ENCODE measurements at places on chromosomes 12 and 14. TPM values are rescaled to one million over a fixed set of nuclear protein-coding genes. Genes with fewer than 3 reads are reported as not detected.

Gene PCED1B
- total RNA-seq: 0.86 TPM

Gene DHRS7
- 43.8 TPM for total RNA-seq

Gene HOXC10
- 3.8 TPM for total RNA-seq

Gene IL23A
- total RNA-seq: 0.59 TPM

Gene NID2
- 0.84 TPM for total RNA-seq

Gene RHOJ
- not detected for total RNA-seq

Gene GPR65
- 0.05 TPM for total RNA-seq

Gene RPL10L
- total RNA-seq: not detected

Gene TMEM116
- 6.8 TPM for total RNA-seq

Gene HOXC12
- total RNA-seq: not detected

Gene LRRC43
- total RNA-seq: not detected

Gene TSPAN8
- total RNA-seq: 0.76 TPM

Gene CCDC197
- not detected for total RNA-seq

Gene NRIP2
- total RNA-seq: not detected

Gene NKX2-1
- 0.84 TPM for total RNA-seq

Gene UBR7
- total RNA-seq: 23.9 TPM

Gene KRT78
- not detected for total RNA-seq

Gene DAO
- not detected for total RNA-seq

Gene IFT43
- 24.2 TPM for total RNA-seq

Gene GPR84
- total RNA-seq: not detected

Gene KRT75
- not detected for total RNA-seq

Gene KCNJ8
- total RNA-seq: 0.17 TPM

Gene LTB4R2
- 15.4 TPM for total RNA-seq

Gene NXPH4
- total RNA-seq: 20.0 TPM

Gene DPPA3
- total RNA-seq: not detected

Gene PTHLH
- total RNA-seq: not detected

Gene CAPRIN2
- 30.8 TPM for total RNA-seq

Gene PTPN11
- 181 TPM for total RNA-seq

Gene DCD
- not detected for total RNA-seq

Gene DBX2
- total RNA-seq: not detected

Gene SCNN1A
- total RNA-seq: 118 TPM

Gene KRT73
- total RNA-seq: not detected

Gene ENDOU
- total RNA-seq: not detected

Gene BCL7A
- 14.2 TPM for total RNA-seq

Gene RAB5B
- 44.5 TPM for total RNA-seq

Gene KLRB1
- not detected for total RNA-seq

Gene IKZF4
- total RNA-seq: 8.5 TPM

Gene TSPAN19
- 0.32 TPM for total RNA-seq

Gene KRT83
- total RNA-seq: not detected

Gene HCAR3
- not detected for total RNA-seq

Gene ERP27
- total RNA-seq: 0.39 TPM

All from HCT116 (cell line).